ENCODE measurements at places on chromosomes 6 and 20.

GRCh38 chr6:4480788-4481735 lies 295.1 kb upstream of the CDYL start:
- no peaks in the 10 kb centered on the region for H3K4me1 ChIP-seq
- H3K36me3 ChIP-seq, result no peaks in the 10 kb centered on the region
- no peak overlapping the region for H3K27ac ChIP-seq
- no peak overlapping the region for H3K4me3 ChIP-seq
- DNase-seq, result no peak
- H3K27me3 ChIP-seq, result no peaks in the 10 kb centered on the region

GRCh38 chr6:3751077-3751729 lies at the start of gene PXDC1:
PXDC1 (minus strand) TSS chr6:3751713; CDS start chr6:3751531, 182 bp downstream.
- peak within 1 kb of the TSS; percentile 15 for H3K4me3 ChIP-seq
- H3K27ac ChIP-seq, result no peak within 1 kb of the TSS
- DNase-seq, result no peak
- no peaks in the 10 kb centered on the region for H3K36me3 ChIP-seq
- H3K27me3 ChIP-seq, result peaks cover 54% of the 10 kb centered on the region

- no peak overlapping the region for H3K27ac ChIP-seq
- H3K4me1 ChIP-seq, result no peaks in the 10 kb centered on the region
- peaks cover 1% of the 10 kb centered on the region for H3K36me3 ChIP-seq
- H3K27me3 ChIP-seq, result peaks cover 8% of the 10 kb centered on the region
Measured at GRCh38 chr20:16701296-16701695, 28.5 kb upstream of the SNRPB2 start.

GRCh38 chr6:116392132-116393013 lies 21.6 kb downstream of the DSE start:
- peaks cover 3% of the 10 kb centered on the region for H3K27me3 ChIP-seq
- no peak overlapping the region for H3K27ac ChIP-seq
- H3K4me3 ChIP-seq, result peak overlapping the region; percentile 21
- H3K36me3 ChIP-seq, result peaks cover 1% of the 10 kb centered on the region

DNA sequence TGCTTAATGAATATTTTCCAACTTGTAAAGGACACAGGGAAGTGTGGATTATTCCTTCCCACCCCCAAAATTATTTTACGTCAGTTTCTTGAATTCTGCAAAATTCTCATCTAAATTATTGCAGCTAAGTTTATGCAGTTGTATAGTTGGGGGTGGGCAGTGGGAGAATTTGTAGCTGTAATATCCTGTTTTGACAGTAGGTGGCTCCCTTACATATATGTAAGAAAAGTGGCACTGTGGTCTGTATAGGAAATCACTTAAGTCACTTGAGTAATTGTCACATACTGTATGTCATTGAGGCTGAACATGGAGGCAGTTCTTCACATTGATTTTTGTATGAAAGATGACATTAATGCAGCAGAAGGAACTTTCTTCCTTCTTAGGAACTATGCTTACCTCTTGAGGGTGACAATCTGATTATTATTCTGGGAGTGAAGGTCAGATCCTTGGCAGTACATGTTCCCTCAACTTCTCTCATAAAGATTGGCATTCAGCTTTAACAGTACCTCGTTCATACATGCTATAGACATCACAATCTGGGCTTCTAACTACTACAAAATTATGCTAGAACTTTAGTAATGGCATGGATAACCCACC lies 14.6 kb upstream of the CFAP206 start:
- DNase-seq, result peak; percentile 14
- H3K4me3 ChIP-seq, result no peak overlapping the region
- H3K27ac ChIP-seq, result no peak overlapping the region
- no peaks in the 10 kb centered on the region for H3K4me1 ChIP-seq

DNA sequence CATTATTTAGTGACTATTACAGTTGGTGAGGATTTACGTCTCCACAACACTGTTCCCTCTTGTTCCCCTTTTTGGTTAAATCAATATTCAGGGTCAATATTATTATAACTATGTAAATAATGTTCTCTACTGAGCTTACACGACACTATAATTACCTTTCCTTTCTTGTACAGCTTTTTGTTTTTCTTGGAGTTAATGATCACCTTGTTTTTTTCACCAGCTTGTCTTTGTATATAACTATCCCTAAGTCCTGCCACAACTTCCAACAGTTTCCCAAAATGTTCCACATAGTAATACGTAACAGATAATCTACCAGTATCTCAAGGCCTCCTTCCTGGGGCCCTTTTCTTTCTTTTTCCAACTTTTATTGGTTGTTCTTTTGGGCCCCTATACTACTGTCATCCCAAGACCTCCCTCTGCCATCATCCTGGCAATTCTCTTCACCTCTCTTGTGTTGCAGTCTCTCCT lies 142.0 kb upstream of the SOX4 start:
- H3K4me3 ChIP-seq, result no peak overlapping the region
- H3K36me3 ChIP-seq, result no peaks in the 10 kb centered on the region
- H3K27me3 ChIP-seq, result peaks cover 7% of the 10 kb centered on the region
- DNase-seq, result no peak
- no peak overlapping the region for H3K27ac ChIP-seq
- H3K4me1 ChIP-seq, result no peaks in the 10 kb centered on the region

- H3K36me3 ChIP-seq, result peaks cover 22% of the 10 kb centered on the region
- DNase-seq, result no peak
- H3K27me3 ChIP-seq, result no peaks in the 10 kb centered on the region
- no peak overlapping the region for H3K27ac ChIP-seq
Measured at GRCh38 chr20:5770231-5770986, 20.2 kb downstream of the SHLD1 start.

DNA sequence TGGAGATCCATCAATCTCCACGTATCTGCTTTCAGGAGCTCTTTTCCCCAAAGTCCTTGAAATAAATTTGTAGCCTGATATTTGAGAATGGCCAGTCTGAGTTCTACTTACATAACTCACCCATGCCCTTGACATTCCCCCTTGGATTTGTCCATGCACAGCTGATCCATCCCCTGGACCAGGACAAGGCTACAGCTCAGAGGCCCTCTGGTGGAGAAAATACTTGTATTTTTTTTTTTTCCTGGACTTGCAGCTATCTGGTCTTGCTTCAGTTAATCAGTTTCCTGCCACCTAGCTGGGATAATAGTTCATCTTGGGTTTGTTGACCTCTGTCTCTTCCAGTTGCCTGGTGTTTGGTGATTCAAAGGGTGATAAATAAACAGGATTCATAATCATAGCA lies 467.6 kb downstream of the DHX35 start:
- no peak overlapping the region for H3K4me3 ChIP-seq
- DNase-seq, result no peak
- H3K4me1 ChIP-seq, result no peaks in the 10 kb centered on the region
- H3K36me3 ChIP-seq, result no peaks in the 10 kb centered on the region
- no peak overlapping the region for H3K27ac ChIP-seq

GRCh38 chr20:41587523-41587922 lies 30.7 kb downstream of the CHD6 start:
- H3K4me1 ChIP-seq, result no peaks in the 10 kb centered on the region
- H3K4me3 ChIP-seq, result no peak overlapping the region
- no peak overlapping the region for H3K27ac ChIP-seq
- H3K27me3 ChIP-seq, result no peaks in the 10 kb centered on the region
- no peak for DNase-seq

DNA sequence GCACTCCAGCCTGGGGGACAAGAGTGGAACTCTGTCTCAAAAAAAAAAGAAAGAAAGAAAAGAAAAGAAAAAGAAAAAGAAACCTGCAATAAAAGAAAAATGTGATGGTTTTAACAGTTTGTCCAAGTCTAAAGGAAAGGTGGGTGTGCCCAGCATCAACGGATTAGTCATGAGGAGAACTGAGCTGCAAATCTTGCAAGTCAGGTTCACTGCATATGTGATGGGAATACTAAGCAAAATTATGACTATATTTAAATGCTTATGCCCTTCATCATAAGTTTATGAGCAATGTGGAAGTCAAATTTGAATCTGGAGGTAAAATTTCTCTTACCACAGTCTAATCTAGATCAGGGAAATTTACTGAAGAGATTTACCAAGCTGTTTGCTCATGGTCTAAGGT lies 13.1 kb upstream of the CDK19 start:
- DNase-seq, result no peak
- no peak overlapping the region for H3K4me3 ChIP-seq
- no peak overlapping the region for H3K27ac ChIP-seq
- H3K27me3 ChIP-seq, result peaks cover 8% of the 10 kb centered on the region

GRCh38 chr6:144583614-144583954 lies 298.4 kb downstream of the UTRN start:
- peak overlapping the region; percentile 82 for H3K4me3 ChIP-seq
- no peak for DNase-seq
- H3K27me3 ChIP-seq, result no peaks in the 10 kb centered on the region
- H3K4me1 ChIP-seq, result peaks cover 60% of the 10 kb centered on the region
- peaks cover 26% of the 10 kb centered on the region for H3K36me3 ChIP-seq

DNA sequence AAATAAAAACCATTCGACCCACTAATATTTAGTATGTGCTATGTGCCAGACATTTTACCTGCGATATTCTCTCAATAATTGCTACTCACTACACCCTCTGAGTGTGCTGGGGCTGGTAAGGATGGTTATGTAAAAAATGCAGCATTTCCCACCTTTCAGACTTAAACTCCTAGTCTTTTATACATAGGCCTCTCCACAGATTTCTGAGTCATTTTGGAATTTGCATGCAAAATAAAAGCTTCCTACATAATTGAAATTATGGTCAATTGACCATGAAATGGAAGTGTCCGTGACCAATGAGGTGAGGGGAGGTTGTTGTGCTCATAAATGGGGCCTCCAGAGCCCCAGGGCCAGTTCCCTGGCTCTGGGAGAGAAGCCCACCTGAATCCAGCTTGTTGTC lies 37.7 kb upstream of the MAFB start:
- H3K36me3 ChIP-seq, result no peaks in the 10 kb centered on the region
- no peak overlapping the region for H3K4me3 ChIP-seq
- H3K4me1 ChIP-seq, result no peaks in the 10 kb centered on the region
- H3K27ac ChIP-seq, result no peak overlapping the region

GRCh38 chr6:17120019-17120418 lies 18.2 kb downstream of the STMND1 start:
- no peaks in the 10 kb centered on the region for H3K36me3 ChIP-seq
- no peaks in the 10 kb centered on the region for H3K27me3 ChIP-seq
- no peak overlapping the region for H3K4me3 ChIP-seq
- no peaks in the 10 kb centered on the region for H3K4me1 ChIP-seq
- DNase-seq, result no peak

GRCh38 chr6:47075741-47076421 lies 33.7 kb upstream of the ADGRF1 start:
- no peak for DNase-seq
- peaks cover 8% of the 10 kb centered on the region for H3K27me3 ChIP-seq
- no peaks in the 10 kb centered on the region for H3K36me3 ChIP-seq
- H3K4me3 ChIP-seq, result no peak overlapping the region
- no peaks in the 10 kb centered on the region for H3K4me1 ChIP-seq

DNA sequence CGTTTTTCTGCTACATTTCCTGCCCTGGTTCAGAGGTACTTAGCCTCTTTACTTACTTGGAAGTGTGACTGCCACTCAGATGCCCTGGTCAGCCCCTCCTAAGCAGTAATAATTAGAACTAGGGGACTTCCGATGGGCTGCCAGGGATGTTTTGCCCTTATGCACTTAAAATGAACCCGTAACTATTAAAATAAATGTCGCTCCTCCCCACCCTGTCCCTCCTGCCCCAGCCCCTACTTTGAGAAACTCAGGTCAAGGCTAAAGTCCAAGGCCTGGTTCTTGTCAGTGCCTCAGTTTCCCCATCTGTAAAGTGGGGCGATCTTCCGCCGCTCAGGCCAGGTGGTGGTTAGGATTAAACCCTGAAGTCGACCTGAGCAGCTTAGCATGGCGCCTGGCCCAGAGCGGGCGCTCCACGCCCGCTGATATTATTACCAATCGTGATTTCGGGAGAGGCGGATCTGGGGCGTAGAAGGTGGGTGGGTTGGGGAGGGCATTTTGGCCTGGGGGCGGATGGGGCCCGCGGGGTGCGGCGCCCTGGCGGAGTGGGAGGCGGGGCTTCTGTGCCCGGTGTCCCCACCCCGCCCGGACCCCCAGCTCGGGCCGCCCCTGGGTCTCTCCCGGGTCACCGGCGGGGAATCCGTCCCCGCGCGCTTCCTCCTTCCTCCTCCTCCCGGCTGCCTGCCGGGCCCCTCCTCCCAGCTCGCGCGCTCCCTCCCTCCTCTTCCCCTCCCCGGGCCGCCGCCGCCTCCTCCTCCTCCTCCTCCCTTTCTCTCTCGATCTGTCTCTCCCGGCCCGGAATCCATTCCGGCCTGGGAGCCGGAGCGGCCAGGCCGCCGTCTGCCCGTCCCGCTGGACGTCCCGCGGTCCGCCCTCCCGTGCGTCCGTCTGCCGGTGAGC lies at the start of gene SRC:
Gene SRC, plus strand, starts transcription at position 802 of the 897 bp plus-strand sequence. CDS start 38,014 bp downstream, outside the sequence.
- peaks cover 2% of the 10 kb centered on the region for H3K36me3 ChIP-seq
- DNase-seq, result peak; percentile 31
- H3K27me3 ChIP-seq, result peaks cover 4% of the 10 kb centered on the region
- H3K4me1 ChIP-seq, result peaks cover 21% of the 10 kb centered on the region
- no peak within 1 kb of the TSS for H3K27ac ChIP-seq

DNA sequence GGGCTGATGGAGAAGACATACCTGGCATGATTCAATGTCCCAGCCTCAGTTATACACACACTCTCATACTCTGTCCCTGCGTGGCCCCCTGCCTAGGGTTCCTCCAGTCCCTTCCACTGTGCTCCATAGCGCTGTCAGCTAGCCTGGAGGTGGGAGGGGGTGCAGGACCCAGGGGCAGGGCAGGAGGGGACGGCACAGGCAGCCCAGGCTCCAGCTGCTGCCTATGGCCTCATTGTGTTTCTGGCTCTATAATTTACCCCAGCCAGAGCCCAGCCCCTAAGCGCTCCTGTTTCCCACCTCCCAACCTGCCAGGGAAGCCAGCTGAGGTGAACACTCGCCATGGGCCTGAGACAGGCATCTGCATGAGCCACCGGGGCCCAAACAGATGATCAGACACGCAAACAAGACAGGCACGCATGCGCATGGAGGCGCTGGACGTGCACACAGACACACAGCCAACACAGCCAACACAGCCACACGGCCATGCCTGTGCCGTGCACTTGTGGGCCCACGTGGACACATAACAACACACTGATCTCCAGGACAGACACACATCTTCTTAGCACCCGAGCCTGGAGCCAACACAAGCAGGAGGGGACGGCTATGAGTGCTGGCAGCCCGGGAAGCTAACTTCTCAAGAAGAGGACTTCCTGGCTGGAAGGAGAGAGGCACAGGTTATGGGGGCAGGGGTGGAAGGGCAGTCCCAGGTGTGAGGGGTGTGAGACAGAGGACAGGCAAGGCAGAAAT lies 124.9 kb downstream of the GRM4 start:
- no peak overlapping the region for H3K27ac ChIP-seq
- H3K36me3 ChIP-seq, result no peaks in the 10 kb centered on the region
- no peaks in the 10 kb centered on the region for H3K4me1 ChIP-seq
- no peak for DNase-seq
- peaks cover 7% of the 10 kb centered on the region for H3K27me3 ChIP-seq

- H3K4me3 ChIP-seq, result peak overlapping the region; percentile 96
- no peak for DNase-seq
- H3K4me1 ChIP-seq, result peaks cover 9% of the 10 kb centered on the region
- H3K27me3 ChIP-seq, result no peaks in the 10 kb centered on the region
Measured at GRCh38 chr20:31547720-31548298, 33.6 kb downstream of the HM13 start.

- no peak overlapping the region for H3K4me3 ChIP-seq
- no peak overlapping the region for H3K27ac ChIP-seq
- peaks cover 13% of the 10 kb centered on the region for H3K27me3 ChIP-seq
- H3K36me3 ChIP-seq, result no peaks in the 10 kb centered on the region
Measured at GRCh38 chr6:46350714-46351113, 140.5 kb downstream of the RCAN2 start.

Data from activated T-helper 1 cell treated with anti-CD3 and anti-CD28 coated beads, Interleukin-12 subunit alpha, Interleukin-12 subunit beta, Interleukin-2, Interleukin-4 antibody, amounts not matched to agents 30 ng/mL and 10 ng/mL and 1 ng/mL, durations not matched to agents 14 hours and 24 hours and 36 hours (primary cell).